ENCODE measurements at places on chromosomes 7 and 10. TPM values are rescaled to one million over a fixed set of nuclear protein-coding genes. Genes with fewer than 3 reads are reported as not detected.

ZNF804B gene
- not detected for total RNA-seq

- no peak for DNase-seq
Measured at GRCh38 chr7:85927226-85927625, 716.5 kb upstream of the GRM3 start.

DNA sequence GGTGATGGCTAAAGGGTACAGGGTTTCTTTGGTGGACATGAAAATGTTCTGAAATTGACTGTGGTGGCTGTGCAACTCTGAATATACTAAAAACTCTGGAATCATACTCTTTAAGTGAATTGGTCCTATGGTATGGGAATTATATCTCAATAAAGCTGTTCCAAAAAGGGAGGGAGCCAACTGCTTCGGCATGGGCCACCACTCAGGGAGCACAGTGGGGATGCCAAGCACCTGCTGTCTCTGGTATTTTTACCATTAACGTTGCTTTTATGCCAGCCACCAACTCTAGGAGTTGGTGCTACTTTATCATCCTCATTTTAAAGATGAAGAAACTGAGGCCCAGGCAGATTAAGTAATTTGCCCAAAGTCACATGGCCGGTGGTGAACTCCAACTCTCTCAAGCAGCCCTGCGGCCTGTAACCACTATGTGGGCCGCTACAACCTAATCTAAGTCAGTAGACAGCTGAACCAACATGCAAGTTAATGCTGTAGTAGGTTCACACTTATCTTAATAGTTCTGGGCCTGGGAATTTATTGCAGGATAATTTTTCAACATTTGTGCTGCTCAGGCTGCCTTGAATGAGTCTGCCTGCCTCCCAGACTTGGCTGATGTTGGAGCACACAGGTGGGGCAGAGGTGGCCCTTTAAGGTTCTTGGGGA lies 20.8 kb downstream of the SH3PXD2A start:
- no peak for DNase-seq

DNA sequence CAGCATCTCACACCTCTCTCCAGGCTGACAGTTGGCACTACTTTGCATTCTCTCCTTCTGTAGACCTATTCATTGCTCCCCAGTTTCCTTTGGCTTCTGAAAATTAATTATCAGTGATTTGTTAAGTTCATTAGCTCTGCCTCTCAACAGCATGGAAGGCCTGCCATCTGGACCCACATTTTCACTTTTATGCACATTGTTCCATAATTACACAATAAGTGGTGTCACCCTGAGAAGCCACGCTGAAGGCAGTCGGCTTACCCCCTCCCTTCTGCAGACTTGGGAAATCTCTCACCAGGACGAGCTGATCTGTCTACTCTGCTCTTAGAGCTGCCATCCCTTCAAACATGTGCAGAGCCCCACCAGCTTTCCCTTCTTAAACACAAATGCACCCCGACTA lies 64.7 kb downstream of the SLIT1 start:
- no peak for DNase-seq

CALU gene
- total RNA-seq = 28.4 TPM
